Activated CD4-positive, alpha-beta T cell treated with anti-CD3 and anti-CD28 coated beads, Interleukin-2, amount 10 ng/mL, durations not matched to agents 24 days and 14 days (primary cell): ENCODE measurements at places on chromosomes 1 and 21. TPM values are rescaled to one million over a fixed set of nuclear protein-coding genes. Genes with fewer than 3 reads are reported as not detected.

TMPRSS2 gene
- total RNA-seq = not detected in 2 replicates

HSD3B2 gene
- total RNA-seq = not detected in 2 replicates

ZNF691 gene
- total RNA-seq = 9.9 and 11.1 TPM in 2 replicates

GBP3 gene
- 7.1 and 8.1 TPM in 2 replicates for total RNA-seq

TPTE gene
- not detected in 2 replicates for total RNA-seq

CELA2A gene
- not detected in 2 replicates for total RNA-seq

LIPI gene
- total RNA-seq = not detected in 2 replicates

ZBTB48 gene
- total RNA-seq = 32.9 and 37.8 TPM in 2 replicates

DCST1 gene
- not detected in 2 replicates for total RNA-seq

RXRG gene
- not detected in 2 replicates for total RNA-seq

PTPRC gene
- total RNA-seq = 436 and 438 TPM in 2 replicates

KCNA10 gene
- not detected in 2 replicates for total RNA-seq

AIRE gene
- total RNA-seq = 0.05 TPM in 1 of 2 replicates, not detected in the other

STPG1 gene
- 3.8 and 5.0 TPM in 2 replicates for total RNA-seq

TNN gene
- not detected in 2 replicates for total RNA-seq

HCRTR1 gene
- not detected in 2 replicates for total RNA-seq

S100A3 gene
- total RNA-seq = not detected in 2 replicates

TNFRSF4 gene
- 692 and 702 TPM in 2 replicates for total RNA-seq

HFM1 gene
- total RNA-seq = not detected in 2 replicates

SLC35F3 gene
- total RNA-seq = 10.2 and 10.9 TPM in 2 replicates

SH3BGR gene
- 0.63 and 1.4 TPM in 2 replicates for total RNA-seq

FCRL4 gene
- total RNA-seq = not detected in 2 replicates

TARBP1 gene
- 70.7 and 75.9 TPM in 2 replicates for total RNA-seq

DNASE2B gene
- not detected in 2 replicates for total RNA-seq

THBS3 gene
- total RNA-seq = 10.5 and 10.6 TPM in 2 replicates

LCE3E gene
- total RNA-seq = not detected in 2 replicates

EFNA3 gene
- total RNA-seq = 3.6 and 4.4 TPM in 2 replicates

GPR89A gene
- 29.5 and 30.3 TPM in 2 replicates for total RNA-seq

TBX15 gene
- total RNA-seq = not detected in 2 replicates

RGS8 gene
- not detected in 2 replicates for total RNA-seq

HRNR gene
- not detected in 2 replicates for total RNA-seq

CAMK2N1 gene
- 1.3 and 1.8 TPM in 2 replicates for total RNA-seq

CFHR2 gene
- 0.37 TPM in 1 of 2 replicates, not detected in the other for total RNA-seq

OR10R2 gene
- total RNA-seq = not detected in 2 replicates

RGS5 gene
- total RNA-seq = 0.95 and 2.8 TPM in 2 replicates

EXTL1 gene
- total RNA-seq = not detected in 2 replicates

DMAP1 gene
- total RNA-seq = 34.1 and 36.0 TPM in 2 replicates

SYT6 gene
- not detected in 2 replicates for total RNA-seq

GCSAML gene
- total RNA-seq = 0.12 and 0.14 TPM in 2 replicates

HTR1D gene
- not detected in 2 replicates for total RNA-seq

PROK1 gene
- not detected in 2 replicates for total RNA-seq

OR10J4 gene
- not detected in 2 replicates for total RNA-seq
